ENCODE measurements at places on chromosomes 11 and 22.

- DNase-seq, result no peak
Measured at GRCh38 chr11:46599340-46600193, 5.7 kb upstream of the AMBRA1 start.

GRCh38 chr11:118010738-118011461 lies 24.7 kb downstream of the IL10RA start:
- DNase-seq, result no peak

GRCh38 chr11:12102588-12103410 lies 7.6 kb upstream of the MICAL2 start:
- DNase-seq, result no peak

- no peak for DNase-seq
Measured at GRCh38 chr11:89136606-89137005, 41.1 kb upstream of the TYR start.

DNA sequence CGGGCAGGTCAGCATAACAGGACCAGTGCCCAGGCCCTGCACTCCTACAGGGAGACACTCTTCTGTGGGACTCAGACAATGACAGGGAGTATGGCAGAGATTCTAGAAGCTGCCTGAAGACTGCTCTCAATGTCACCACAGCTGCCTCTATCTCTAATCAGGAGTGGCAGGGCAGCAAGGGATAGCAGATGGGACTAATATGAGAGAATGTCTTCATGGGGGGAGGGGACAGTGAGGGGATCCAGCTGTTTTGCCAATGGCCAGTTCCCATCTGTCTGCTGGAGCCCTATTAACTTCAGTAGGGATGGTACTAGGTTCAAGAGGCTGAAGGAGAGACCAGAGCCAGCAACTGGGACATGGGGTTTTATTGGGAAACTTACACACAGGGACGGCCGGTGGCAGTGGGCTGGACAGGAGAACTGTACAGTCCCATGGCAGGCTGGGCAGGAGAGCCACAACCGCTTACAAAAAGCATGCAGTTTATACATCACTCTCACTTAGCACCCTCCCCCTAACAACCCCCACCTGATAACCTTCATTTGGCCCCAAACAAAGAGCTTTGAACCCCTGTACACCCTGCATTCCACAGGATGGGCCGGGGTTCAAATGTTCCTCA lies 2.5 kb upstream of the CD82 start:
- DNase-seq, result no peak

- DNase-seq, result no peak
Measured at GRCh38 chr22:49517667-49518185, 309.9 kb downstream of the BRD1 start.

DNA sequence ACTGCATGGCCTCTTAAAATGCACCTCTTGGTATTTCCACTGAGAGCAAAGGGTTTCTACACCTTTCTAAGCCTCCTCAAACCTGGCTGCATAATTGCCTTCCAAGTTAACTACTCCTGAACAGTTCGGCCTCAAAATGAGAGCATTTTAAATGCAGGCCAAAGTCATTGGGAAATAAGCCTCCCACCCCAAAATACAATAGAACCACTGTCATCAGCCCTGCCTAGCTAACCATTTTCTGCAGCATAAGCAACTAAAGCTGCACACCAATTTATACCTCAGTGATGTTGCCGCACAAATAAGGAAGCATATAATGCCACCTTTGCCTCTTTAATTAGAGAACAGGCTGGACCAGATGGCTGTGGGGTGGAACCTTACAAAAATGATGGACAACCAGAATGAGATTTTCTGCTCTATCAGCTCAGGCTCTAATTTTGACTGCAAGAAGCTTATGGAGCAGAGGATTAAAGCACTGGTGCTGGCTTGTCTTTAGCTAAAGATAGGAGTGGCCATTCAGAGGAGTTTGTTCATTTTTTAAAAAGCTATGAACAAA lies 4.3 kb downstream of the TOB2 start:
- DNase-seq, result no peak

Data from SHP77 treated with DMSO at 0.1 percent for 48 hours (cell line).